ENCODE measurements at places on chromosomes 16 and 17. TPM values are rescaled to one million over a fixed set of nuclear protein-coding genes. Genes with fewer than 3 reads are reported as not detected.

The CRAMP1 gene
- 17.9 TPM for total RNA-seq

The EVPLL gene
- total RNA-seq = 0.42 TPM

The ITGA3 gene
- 28.3 TPM for total RNA-seq

The SERPINF2 gene
- 0.66 TPM for total RNA-seq

DNA sequence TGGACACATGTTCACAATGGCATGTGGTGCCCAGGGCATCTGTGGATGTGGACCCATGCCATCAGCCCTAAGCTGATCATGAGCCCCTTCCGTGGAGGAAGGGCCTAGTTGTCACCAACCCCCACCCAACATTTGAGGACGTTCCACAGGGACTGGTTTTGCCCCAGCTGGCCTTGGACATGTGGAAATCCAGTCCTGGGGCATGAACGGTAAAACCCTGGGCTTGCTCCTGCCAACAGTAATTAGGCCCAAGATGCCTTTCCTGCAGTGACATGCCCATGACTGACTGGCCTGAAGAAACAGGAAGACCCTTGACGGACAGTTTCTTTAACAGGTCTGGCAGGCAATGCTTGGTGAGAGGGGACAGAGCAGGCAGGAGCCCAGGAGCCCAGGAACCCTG lies 7.7 kb downstream of the TNS4 start:
- no peak for DNase-seq

GRCh38 chr17:61065263-61065773 lies 334.3 kb upstream of the TBX2 start:
- DNase-seq = peak; percentile 25

DNA sequence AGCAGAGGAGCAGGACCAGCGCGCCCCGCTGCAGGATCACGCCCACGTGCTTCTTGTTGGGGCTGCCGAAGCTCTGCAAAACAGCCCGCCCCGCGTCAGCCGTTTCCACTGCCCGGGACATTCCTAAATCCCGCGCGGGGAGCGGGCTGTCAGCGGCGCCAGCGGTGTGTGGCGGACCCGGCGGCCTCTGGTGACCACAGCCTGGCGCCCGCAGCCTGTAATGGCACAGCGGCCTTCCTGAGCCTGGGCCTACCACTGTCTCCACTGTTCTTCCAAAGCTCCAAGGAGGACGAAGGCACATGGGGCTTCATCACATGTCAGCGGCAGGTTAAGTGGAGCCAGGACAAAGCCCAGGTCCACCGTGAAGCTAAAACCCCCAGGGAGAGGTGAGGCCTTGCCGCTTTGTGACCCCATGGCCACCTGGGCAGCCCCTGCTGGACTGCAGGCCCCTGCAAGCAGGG lies 2.5 kb downstream of the SLC47A2 start:
- DNase-seq = peak; percentile 47

- no peak for DNase-seq
These were observed 10.3 kb downstream of the MYCBPAP start for GRCh38 chr17:50518384-50519023.

DNA sequence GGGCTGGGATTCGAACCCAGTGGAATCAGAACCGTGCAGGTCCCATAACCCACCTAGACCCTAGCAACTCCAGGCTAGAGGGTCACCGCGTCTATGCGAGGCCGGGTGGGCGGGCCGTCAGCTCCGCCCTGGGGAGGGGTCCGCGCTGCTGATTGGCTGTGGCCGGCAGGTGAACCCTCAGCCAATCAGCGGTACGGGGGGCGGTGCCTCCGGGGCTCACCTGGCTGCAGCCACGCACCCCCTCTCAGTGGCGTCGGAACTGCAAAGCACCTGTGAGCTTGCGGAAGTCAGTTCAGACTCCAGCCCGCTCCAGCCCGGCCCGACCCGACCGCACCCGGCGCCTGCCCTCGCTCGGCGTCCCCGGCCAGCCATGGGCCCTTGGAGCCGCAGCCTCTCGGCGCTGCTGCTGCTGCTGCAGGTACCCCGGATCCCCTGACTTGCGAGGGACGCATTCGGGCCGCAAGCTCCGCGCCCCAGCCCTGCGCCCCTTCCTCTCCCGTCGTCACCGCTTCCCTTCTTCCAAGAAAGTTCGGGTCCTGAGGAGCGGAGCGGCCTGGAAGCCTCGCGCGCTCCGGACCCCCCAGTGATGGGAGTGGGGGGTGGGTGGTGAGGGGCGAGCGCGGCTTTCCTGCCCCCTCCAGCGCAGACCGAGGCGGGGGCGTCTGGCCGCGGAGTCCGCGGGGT lies at the start of gene CDH1:
TSS of gene CDH1 (plus strand) at position 247 of the 684 bp plus-strand sequence. CDS start at position 371, 124 bp downstream.
- DNase-seq = peak; percentile 98

DNA sequence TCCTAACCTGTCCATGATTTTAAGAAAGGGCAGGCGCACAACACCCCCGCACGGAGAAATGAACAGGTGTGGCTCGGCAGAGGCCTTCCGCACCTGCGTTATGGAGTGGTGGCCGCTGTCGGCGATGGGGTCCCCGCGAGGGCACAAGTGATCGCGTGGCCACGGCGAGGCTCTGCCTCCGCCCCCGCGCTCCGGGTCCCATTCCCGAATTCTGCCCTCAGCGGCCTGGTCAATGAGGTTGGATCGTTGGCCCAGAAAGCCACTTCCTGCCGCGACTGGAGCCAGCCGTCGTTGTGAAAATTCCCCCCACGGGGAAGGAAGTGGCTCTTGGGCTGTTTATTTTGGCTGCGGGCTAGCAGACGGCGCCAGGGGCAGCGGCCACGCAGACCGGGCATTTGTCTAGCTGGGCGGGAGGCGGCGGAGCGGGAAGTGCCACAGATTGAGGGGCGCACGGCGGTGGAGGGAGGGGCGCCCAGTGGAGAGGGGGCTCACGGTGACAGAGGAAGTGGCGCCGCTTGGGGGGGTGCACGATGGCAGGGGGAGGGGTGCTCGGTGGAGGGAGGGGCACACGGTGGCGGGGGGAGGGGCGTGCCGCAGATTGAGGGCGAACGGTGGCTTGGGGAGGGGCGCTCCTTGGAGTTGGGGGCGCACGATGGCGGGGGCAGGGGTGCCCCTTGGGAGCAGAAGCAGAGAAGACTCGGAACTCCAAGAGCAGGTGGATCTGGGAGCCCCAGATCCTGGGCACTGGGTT lies 25.0 kb downstream of the MRC2 start:
- DNase-seq = peak; percentile 64

DNA sequence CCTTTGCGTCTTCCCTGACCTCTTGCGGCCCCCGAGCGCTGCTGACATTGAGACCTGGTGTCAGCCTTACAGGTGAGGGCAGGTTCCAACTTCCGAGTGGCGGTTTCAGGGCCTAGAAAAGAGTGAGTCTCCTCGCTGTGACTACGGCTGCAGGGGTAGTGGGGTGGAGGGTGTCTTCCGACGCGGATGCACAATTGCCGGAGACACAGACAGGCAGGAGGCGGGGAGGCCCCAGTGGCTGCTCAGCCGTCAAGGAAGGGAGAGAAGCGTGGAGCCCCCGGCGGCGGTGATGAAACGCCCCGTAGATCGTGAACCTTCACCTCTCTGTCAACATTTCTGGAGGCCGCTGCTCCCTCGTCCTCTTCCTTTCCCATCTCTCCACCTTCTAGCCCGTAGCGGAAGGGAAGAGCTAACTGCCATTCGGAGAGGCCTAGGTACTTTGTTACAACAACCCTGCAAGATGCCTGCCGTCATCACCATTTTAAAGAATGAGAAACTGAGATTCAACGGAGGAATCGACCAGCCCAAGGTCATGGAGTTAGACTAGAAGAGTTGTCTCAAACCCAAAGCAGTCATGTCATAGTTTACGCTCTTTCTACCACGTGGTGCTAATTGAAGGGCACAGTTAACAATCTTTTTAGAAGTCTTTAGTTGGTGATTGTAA lies 485 bp downstream of the DNAJA3 start:
- peak; percentile 54 for DNase-seq

DNA sequence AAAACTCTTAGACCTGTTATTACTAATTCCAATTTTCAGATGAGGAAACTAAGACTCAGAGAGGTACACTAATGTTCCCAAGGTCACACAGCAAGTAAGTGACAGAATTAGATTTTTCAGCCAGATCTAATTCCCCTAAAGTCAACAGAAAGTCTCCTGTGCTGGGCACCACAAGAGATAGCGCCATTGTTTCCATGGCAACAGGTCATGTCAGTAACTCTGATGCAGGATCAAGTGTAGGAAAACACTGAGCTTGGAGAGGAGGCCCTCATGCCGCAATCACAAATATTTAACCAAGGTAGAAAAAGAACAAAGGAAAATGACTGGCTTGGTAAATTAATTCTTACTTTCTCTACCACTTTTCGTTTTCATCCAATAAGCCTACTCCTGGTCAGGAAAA lies 166.0 kb upstream of the CDH13 start:
- DNase-seq = peak; percentile 20

- DNase-seq = peak; percentile 66
These were observed 118.1 kb upstream of the CACNG3 start for GRCh38 chr16:24138024-24138423.

DNA sequence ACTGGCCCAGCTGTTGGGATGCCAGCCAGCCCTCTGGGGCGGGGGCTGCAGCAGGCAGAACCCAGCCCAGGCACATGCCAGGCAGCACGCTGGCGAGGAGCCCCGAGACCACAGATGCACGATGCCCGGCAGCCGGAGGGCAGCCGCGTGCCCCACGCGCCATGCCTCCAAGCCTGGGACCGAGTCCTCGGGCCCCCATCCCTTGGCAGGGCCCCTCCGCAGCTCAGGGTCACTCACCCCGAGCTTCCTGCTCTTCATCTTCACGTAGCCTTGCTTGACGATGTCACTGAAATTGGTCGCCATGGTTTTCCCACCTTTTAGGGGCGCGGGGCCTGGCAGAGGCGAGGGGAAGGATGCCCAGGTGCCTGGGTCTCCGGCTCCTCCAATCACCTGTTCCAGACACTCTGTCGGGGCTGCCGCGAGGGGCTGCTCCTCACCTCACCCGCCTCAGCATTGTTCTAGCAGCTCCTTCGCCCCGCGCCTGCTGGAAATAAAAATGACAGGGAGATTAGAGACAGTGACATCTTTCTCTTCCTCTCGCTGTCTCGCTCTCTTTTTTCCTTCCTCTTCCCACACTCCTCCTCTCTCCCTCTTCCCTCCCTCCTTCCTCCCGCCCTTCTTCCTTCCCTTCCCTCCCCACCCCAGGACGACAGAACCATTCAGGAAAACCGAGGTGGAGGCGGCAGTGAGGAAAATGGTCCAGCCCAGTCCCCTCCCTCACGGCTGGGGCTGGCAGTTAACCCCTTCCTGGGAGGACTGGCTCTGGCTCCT lies 6.9 kb downstream of the DOK4 start:
- peak; percentile 86 for DNase-seq

DNA sequence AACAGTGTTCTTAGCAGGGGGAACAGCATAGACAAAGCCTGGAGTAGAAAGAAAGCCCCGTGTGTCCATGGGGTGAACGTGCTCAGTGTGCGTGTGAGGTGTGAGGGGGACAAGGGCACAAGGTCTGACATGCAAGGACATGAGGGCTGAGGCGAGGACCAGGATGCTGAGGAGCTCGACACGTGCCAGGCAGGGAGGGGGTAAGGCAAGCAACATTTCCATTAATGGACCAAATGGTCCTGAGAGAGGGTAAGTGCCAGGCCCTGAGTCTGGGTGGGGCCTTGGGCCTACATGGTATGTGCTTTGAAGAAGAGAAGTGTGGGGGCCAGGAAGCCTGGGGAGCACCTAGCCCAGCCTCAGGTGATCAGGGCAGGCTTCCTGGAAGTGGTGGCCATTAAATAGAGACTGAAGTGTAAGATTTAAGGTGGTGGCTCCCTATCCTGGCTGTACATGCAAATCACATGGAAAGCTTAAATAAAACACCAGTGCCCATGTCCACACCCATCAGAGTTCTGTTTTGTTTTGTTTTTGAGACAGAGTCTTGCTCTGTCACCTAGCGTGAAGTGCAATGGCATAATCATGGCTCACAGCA lies 29.3 kb downstream of the ADCY7 start:
- DNase-seq = no peak

DNA sequence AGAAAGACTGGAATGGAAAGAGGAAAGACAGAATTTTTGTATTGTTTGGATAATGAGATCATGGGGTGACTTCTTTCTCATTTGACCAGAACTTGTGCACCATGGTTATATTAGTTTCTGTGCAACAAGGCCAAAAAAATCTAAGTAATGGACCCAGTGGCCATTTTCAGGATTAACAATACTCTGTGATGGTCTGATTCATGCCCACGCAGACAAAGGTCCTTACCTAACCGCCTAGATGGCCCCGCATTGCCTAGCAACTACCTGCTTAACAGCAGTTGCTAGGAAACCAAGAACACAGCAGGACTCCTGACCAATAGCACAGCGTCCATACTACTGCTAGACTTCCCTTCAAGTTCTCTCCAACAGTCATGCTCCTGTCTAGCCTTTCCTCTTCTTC lies 22.4 kb downstream of the MIS12 start:
- DNase-seq = peak; percentile 84

GRCh38 chr17:43613917-43614316 lies 47.8 kb downstream of the MEOX1 start:
- DNase-seq = no peak

DNA sequence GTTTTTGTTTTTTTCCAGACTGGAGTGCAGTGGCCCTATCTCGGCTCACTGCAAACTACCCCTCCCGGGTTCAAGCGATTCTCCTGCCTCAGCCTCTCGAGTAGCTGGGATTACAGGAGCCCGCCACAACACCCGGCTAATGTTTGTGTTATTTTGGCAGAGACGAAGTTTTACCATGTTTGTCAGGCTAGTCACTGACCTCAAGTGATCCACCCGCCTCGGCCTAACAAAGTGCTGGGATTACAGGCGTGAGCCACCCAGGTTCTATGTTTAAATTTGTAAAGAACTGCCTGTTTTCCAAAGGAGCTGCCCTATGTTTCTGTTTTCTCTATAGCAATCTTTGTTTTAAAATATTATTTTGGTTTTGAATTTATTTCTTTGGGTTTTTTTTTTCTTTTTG lies 13.8 kb upstream of the C16orf87 start:
- DNase-seq = no peak

- no peak for DNase-seq
These were observed 103.5 kb upstream of the TNRC6C start for GRCh38 chr17:77854759-77855745.

Measured in GM23338 (cell line).